ENCODE measurements at places on chromosomes 12 and 14.
A peak's percentile ranks its signal among the peaks of the same experiment; 100 is the strongest.

- no peak for DNase-seq
Measured at GRCh38 chr14:75150150-75150549, 23.3 kb upstream of the NEK9 start.

GRCh38 chr12:26466726-26467125 lies 271.4 kb downstream of the SSPN start:
- DNase-seq: no peak

- DNase-seq: no peak
Measured at GRCh38 chr14:105431256-105431655, 11.6 kb downstream of the MTA1 start.

- no peak for DNase-seq
Measured at GRCh38 chr14:37241198-37241597, 43.5 kb downstream of the MIPOL1 start.

DNA sequence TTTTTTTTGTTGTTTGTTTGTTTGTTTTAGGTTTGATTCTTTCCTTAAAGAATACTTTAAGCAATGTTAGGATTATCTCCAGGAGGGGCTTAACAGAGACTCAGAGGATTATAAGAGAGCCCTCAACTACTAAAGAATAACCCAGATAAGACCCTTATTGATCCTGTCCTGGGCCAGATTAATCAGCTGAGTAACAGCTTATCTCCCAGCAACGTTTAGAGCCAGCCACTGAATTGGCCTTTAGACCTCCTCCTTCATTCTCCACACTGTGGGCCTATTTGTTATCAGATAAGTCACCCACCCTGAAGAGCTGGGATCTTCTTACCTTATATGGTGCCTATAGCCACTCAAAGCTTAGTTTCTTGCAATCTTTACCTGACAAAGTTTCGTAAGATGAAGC lies 71.1 kb downstream of the FIGNL2 start:
- no peak for DNase-seq

GRCh38 chr12:16949371-16949770 lies 343.4 kb upstream of the LMO3 start:
- no peak for DNase-seq

DNA sequence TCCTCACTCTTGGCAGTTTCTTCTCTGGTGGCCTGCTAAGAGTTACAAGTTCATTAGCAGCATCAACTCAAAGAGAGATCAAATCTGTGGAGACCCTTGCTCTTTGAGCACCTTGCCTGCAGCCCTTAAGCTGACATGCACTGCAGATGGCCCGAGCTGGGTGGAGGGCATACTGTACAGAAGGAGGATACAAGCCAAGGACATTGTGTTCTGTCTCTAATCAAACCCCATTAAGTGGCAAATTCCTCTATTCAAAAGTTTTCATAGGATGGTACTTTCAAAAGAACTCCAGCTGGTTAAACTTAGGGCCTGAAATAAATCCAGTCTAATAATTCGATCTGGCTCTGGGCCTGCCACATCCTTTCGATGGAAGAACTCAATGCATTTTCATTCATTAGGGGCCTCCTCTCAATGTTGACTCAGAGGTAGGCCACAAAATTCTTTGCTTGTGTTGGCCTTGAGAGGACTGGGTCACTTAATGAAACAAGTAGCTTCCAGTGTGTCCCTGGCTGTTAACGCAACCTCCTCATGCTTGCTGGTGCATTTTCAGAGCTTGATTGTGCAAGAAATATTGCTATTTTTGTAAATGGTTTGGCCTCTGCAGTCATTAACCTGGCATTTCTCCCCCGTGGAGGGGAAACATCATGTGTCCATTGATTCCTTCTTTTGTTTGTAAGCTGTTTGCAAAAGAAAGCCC lies 318.2 kb downstream of the NUAK1 start:
- no peak for DNase-seq

GRCh38 chr14:75547552-75548250 lies 25.4 kb downstream of the BATF start:
- DNase-seq: no peak

GRCh38 chr12:49200919-49201594 lies 12.2 kb upstream of the TUBA1A start:
- peak; percentile 70 for DNase-seq

DNA sequence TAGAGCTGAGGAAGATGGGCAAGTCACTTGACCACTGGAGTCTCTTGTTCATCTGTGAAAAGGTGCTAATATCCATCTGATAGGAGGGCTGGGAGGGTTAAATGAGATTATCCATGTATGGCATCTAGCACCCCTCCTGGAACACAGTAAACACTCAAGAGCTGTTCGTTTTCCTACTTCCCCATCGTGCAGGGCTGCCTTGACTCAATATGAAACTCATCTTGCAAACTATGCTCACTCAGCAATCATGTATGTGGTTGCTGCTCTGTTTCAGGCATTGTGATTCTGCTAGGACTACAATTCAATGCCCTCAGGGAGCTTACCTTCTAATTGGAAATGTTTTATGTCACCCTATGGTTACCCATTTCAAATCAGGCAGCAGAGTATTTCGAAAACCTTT lies 395.6 kb downstream of the BCAT1 start:
- DNase-seq: no peak

GRCh38 chr14:81594012-81594411 lies 60.4 kb upstream of the SEL1L start:
- DNase-seq: no peak

DNA sequence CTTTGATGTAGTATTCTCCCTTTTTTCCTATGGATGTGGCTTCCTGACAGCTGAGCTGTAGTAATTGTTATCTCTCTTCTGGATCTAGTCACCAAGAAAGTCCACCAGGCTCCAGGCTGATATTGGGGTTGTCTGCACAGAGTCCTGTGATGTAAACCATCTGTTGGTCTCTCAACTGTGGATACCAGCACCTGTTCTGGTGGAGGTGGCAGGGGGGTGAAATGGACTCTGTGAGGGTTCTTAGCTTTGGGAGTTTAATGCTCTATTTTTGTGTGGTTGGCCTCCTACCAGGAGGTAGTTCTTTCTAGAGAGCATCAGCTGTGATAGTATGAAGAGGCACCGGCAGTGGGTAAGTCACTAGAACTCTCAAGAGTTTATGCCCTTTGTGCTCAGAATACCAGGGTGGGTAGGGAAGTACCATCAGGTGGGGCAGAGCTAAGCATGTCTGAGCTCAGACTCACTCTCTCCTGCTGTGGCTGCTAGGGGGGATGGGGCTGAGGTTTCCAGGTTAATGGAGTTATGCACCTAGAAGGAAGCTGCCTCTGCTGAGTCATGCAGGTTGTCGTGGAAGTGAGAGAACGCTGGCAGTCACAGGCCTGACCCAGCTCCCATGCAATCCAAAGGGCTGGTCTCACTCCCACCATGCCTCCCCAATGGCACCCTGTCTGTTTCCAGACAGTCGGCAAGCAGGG lies 3.0 kb upstream of the TAS2R14 start:
- DNase-seq: no peak

DNA sequence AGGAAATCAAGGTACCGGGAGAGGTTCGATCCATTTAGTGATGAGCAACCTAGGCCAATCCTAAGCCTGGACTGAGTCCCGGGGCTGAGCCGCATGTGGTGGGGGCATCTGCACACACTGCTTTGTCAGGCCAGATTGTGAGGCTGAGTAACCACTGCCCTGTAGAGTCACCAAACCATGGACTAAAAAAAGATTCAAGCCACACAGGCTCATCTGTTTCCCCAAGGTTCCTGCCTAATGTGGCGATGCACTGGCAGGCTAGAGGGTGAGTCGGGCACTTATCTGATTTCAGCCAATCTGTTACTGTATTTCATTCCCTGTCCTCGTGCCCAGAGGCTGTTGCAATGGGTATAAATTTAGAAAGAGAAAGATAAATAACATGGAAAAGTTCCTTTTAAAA lies 140.8 kb downstream of the TTC7B start:
- no peak for DNase-seq

DNA sequence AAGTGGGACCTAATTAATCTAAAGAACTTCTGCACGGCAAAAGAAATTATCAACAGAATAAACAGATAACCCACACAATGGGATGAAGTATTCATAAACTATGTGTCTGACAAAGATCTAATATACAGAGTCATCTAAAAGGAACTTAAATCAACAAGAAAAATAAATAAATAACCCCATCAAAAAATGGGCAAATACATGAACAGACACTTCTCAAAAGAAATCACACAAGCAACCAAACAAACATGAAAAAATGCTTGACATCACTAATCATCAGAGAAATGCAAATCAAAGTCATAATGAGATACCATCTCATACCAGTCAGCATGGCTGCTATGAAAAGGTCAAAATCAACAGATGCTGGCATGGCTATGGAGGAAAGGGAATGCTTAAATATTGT lies 466.9 kb downstream of the SOX5 start:
- no peak for DNase-seq

- no peak for DNase-seq
Measured at GRCh38 chr12:3145033-3145432, 67.9 kb downstream of the TSPAN9 start.

- no peak for DNase-seq
Measured at GRCh38 chr12:87020071-87020470, 763.9 kb upstream of the MGAT4C start.

DNA sequence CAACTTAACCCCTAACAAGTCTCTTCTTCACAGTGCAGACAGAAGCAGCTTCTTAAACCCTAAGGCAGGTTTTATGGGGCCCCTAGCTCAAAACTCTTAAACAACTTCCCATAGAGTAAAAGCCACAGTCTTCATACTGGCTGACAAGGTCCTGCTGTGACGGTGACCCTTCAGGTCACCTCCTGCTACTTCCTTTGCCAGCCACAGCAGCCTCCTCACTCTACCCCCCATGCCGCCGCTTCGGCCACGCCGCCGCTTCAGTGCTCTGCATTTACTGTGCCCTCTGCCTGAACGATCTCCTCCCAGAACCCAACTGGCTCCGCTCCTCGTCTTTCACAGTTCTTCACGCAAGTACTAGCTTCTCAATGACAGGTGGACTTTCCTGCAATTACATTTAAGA lies 45.5 kb downstream of the ACADS start:
- DNase-seq: no peak

DNA sequence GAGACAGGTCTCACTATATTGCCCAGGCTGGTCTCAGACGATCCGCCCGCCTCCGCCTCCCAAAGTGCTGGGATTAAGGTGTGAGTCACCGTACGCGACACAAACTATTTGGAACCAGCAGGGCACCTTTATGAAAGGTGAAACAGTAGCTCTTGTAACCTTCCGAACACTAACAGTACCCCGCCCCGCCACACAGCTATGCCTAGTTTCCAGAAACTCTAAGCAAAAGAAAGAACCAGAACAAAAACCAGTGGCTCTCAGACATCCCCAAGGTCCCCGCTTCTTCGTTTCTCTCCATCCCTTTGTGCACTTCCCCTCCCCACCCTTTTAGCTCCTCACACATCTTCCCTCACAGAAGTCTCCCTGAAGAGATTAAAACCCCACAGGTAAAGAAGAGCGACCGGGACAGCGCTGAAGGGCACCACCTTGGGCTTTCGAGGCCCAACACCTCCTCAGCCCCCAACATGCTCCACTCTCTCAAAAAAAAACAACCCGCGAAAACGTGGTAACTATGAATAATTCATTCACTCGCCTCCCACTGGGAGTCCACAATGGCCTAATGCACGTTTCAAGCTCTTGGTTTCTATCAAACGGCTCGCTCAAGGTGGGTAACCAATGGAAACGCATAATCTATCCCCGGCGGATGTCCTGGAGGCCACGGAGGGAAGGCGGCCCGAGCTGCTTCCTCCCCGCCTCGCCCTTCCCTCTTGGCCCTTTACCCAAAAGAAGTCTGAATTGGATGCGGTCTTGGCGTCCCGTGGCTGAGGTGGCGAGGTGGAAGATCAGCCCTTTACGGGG lies 877 bp downstream of the BAG5 start:
- peak; percentile 75 for DNase-seq

- no peak for DNase-seq
Measured at GRCh38 chr12:94415066-94415465, 44.6 kb downstream of the CEP83 start.

DNA sequence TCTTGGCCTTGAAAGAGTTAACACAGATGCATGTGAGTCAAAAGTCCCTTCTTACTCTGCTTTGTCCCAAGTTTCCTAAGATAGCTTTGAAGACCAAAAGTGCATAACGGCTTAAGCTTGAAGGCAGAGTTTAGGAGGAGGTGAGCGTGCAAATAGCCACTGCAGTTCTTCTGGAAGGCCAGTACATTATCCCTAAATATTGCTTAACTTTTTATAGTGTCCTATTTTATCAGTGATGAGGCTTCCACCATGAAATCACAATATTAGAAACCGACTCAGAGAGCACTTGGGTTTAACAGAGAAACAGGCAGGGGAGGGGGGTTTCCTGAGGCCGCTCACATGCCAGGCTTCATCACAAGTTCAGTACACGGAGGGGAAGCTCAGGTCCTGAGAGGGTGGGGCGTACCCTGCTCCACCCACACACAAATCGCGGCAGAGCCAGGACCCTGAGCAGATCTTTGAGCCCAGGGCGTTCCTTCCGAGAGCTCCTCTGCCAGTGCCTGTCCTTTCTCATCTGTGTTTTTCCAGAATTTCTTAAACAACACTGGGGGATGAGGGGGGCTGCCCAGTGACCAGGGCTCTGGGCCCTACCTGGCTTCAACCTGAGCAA lies 26.8 kb upstream of the BDKRB2 start:
- peak; percentile 62 for DNase-seq

GRCh38 chr14:54010981-54011380 lies 54.4 kb upstream of the BMP4 start:
- no peak for DNase-seq

All from GM13976 (cell line).